ENCODE measurements at places on chromosomes 12 and 14.

- no peak for DNase-seq
Measured at GRCh38 chr14:23365036-23365731, at the start of gene EFS. EFS (minus strand) TSS chr14:23365172; CDS start chr14:23365025, 147 bp downstream.

DNA sequence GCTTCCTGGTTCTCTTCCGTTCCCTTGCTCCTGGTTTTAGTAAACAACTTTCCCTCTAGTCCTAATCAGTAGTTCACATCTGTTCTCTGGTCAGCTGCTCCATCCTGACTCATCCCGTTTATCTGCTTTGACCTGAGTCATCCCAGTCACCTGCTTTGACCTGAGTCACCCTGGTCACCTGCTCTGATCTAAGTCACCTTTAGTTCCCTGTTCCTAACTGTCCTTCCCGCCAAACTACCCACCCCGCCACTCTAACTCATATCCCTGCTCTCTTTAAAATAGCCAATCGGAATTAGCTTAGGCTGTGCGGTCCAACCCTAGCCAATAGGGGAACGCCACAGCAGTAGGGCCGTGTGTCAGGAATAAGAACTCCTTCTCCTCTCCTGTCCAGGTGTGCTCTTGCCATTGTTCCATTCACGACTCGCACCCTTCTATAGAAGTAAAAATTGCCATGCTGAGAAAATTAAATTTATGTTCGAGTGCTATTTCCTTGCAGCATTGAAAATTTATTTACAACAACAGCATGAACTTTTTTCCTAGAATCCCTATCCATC is 3.1 kb upstream of the ANKRD33 start:
- DNase-seq, result no peak

DNA sequence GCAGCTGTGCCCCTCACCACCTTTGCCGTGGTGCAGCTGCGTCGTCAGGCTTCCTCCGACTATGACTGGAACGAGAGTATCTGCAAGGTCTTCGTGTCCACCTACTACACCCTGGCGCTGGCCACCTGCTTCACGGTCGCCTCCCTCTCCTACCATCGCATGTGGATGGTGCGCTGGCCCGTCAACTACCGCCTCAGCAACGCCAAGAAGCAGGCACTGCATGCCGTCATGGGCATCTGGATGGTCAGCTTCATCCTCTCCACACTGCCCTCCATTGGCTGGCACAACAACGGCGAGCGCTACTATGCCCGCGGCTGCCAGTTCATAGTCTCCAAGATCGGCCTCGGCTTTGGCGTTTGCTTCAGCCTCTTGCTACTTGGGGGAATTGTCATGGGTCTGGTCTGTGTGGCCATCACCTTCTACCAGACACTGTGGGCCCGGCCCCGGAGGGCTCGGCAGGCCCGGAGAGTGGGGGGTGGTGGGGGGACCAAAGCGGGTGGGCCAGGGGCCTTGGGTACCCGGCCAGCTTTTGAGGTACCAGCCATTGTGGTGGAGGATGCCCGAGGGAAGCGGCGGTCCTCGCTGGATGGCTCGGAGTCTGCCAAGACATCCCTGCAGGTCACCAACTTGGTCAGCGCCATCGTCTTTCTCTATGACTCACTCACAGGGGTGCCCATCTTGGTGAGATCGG is 2.6 kb downstream of the GPR162 start:
- no peak for DNase-seq

GRCh38 chr14:37550511-37550910 is 44.5 kb downstream of the FOXA1 start:
- no peak for DNase-seq

DNA sequence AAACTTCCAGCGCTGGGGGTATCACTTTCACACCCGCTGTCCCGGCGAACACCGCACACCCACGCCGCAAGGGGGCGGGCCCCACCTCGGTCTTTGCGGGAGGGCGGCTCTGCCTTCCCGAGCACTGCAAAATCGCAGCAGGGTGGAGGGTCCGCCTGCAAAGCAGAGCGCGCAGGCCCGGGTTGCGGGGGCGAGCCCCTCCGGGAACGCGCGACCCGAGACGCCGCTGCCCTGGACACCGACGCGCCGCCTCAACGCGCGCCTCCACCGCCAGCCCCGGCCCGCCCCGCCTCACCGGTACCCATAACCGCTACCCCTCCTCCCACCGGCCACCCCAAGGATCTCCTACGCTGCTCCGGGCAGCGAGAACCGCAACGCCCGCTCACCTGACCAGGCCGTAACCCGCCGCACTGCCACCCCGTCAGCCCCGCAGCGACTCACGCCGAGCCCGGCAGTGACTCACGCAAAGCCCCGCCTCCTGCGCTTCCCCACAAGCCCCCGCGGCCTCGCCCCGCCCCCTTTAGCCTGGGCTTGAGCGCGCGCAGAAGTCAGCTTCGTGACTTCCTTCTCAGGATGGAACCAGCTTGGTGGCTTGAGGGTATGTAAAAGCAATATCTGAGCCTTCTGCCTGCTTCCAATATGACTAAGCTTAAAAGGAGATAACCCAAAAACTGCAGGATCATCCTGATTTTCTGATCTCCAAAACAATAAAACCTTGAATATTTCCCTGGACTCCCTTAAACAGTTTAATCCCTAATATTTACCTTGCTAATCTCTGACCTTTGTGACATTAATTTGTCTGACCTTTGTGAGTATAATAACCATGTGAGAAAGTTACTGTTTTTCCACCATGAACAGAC is at the start of gene RPAP3:
Gene RPAP3 (minus strand): TSS at position 465 of the 860 bp plus-strand sequence. CDS start 3,190 bp downstream, outside the sequence.
- peak; percentile 88 for DNase-seq

DNA sequence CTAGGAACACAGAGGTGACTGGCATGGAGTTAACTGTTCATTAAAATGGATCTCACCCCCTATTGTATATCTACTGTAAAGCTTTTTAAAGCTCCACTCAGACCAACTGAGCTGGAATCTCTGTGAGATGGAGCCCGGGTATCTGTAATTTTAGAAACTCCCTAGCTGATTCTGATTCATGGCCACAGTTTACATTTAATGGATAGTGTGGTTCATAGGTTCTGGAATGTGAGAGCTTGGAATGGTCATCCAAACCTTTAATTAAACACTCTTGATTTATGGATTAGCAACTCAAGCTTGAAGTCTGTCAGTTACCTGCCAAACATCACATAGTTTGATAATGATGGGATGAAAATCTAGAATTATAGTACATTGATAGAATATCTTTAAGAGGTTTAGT is 183.8 kb downstream of the SLC25A21 start:
- no peak for DNase-seq

DNA sequence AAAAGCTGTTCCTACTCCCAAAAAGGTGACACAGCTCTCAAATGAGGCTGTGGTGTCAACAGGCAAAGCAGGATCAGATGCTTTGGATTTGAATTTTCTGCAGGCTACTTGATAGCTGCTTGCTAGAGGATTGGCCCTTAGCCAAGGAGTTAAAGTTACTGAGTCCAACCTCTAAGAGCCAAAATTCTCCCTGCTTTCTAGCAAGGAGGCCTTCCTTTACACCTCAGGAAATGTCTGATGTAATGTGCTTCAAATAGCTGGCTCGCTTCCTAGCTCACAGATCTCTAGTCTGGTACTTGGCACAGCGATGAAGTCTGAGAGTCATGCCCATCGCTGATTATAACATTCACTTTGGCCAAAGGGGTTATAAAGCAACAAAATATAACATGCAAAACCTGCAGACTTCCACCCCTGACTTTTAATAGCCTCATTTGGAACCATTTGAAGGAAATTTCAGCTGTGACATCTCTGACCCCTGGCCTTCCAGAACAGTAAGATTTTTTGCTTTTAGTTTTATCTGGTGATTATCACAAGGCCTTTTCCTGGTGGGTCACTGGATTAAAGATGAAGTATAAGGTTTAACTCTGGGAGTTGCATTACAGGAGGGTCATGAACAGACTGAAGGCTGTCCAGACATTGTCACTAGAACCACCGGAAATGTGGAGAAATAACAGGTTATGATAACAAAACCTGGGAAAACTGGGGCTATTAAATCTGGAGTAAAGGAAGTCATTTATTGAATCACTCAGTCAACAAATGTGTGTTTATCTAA is 189.7 kb downstream of the EPS8 start:
- no peak for DNase-seq

DNA sequence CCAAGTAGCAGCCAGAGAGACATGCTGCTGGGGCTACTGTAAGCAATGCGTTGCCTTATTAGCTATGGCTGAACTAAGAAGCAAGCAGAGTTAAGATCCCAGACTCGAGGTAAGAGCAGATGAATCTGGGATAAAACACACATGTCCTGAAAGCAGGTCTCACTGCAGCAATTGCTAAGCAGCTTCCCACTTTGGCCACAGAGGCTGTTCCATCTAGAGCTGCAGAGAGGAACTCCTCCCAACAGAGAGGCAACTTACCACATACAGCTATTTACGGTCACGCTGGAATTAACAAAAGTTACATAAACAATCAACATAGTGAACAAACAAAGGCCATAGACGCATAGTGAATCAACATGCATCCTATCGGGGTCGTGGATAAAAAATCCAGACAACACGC is 90.2 kb downstream of the KSR2 start:
- no peak for DNase-seq
